GOT3 (cell line): ENCODE measurements at places on chromosomes 7 and 10.

GRCh38 chr7:155181768-155182167 is 111.6 kb downstream of the HTR5A start:
- no peak for DNase-seq

DNA sequence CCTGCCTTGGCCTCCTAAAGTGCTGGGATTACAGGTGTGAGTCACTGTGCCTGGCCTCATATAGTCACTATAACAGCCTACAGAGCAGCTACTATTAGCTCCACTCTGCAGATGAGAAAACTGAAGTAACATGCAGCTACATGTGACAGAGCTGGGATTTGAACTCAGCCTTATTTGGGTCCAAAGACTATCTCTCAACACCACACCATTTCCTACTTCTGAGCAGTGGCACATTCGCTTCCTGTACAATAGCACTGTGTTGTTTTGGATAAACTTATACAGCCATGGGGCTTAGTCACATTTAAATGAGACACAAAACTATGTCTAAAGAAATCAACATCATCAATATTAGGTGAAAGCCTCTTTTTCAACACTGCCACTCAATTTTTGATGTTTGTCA is 69.8 kb upstream of the DNAJB12 start:
- DNase-seq, result no peak

DNA sequence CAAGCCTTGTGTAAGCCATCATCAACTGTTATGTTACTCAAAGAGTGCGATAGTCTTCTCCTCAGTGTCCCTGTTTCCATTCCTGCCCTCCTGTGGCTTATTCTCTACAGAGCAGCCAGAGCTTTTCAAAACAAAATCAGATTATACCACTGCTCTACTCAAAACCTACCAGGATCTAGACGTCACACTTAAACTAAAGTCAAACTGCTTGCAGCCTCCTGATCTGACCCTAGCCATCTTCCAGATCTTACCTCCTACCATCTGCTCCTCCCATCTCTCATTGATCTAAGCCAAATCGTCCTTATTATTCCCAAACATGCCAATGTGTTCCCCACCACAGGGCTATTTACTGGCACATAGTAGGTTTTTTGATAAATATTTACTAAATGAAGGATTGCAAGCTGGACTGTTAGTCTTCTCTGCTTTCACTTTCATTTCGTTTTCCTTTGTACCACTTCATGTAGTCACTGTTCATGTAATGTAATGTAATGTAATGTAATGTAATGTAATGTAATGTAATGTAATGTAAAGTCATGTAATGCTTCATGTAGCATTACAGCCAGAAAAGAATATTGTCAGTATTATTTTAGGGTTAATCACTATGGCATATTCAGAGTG is 116.1 kb downstream of the GPR37 start:
- DNase-seq, result no peak

- no peak for DNase-seq
These were observed 76.7 kb downstream of the EMX2 start for GRCh38 chr10:117619223-117619622.

- DNase-seq, result no peak
These were observed 13.2 kb downstream of the ZMIZ1 start for GRCh38 chr10:79082035-79082373.
